Gastrocnemius medialis (tissue), 4 donors: ENCODE measurements at places on chromosomes 13 and 19. TPM values are rescaled to one million over a fixed set of nuclear protein-coding genes. Genes with fewer than 3 reads are reported as not detected.
A peak's percentile ranks its signal among the peaks of the same experiment; 100 is the strongest.

The CBY2 gene
- total RNA-seq = not detected

The ZNF578 gene
- total RNA-seq = not detected

The OR7A5 gene
- not detected for total RNA-seq

The ZNF780A gene
- 1.0 TPM for total RNA-seq

The CAMSAP3 gene
- total RNA-seq = 0.15 TPM

The B3GNT8 gene
- total RNA-seq = 0.33 TPM

The POGLUT2 gene
- total RNA-seq = 0.82 TPM

DNA sequence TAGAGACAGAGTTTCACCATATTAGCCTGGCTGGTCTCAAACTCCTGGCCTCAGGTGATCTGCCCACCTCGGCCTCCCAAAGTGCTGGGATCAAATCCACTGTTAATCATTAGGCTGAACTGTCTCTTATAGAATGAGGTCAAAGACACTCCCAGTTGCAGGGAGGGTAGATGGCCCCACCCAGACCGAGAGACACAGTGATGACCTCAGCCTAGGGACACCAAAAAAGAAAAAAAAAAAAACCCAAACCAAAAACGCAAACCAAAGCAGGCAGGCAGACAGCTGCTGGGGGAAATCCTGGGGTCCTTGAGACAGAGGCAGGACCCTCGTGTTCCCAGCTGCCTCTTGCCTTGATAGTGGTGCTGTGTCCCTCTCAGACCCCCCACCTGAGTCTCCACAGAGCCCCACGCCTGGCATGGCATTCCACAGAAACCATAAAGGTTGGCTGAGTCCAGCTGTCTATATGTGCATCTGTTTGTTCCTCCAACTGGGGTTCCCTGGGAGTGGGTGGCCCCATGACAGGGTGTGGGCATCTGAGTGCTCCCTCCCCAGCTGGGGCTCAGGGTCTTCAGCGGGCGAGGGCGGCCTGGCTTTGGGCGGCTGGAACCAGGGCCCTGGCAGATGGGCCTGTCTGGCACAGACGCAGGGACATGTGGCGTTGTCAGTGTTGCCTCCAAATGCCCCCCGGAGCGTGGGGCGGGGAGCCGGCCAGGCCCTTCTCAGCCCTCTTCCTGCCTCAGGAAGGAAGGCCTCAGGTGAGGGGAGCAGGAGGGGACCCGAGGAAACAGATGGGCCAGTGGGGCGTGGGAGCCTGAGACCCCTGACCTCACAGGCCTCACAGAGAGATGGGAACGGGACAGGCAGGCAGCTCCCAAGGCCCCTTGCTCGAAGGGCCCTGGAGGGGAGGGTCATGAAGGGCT, 5.2 kb downstream of the DAND5 start:
- no peaks in the 10 kb centered on the region for H3K27me3 ChIP-seq
- H3K27ac ChIP-seq = no peak overlapping the region
- H3K4me3 ChIP-seq = no peak overlapping the region
- no peaks in the 10 kb centered on the region for H3K36me3 ChIP-seq
- no peak for DNase-seq

DNA sequence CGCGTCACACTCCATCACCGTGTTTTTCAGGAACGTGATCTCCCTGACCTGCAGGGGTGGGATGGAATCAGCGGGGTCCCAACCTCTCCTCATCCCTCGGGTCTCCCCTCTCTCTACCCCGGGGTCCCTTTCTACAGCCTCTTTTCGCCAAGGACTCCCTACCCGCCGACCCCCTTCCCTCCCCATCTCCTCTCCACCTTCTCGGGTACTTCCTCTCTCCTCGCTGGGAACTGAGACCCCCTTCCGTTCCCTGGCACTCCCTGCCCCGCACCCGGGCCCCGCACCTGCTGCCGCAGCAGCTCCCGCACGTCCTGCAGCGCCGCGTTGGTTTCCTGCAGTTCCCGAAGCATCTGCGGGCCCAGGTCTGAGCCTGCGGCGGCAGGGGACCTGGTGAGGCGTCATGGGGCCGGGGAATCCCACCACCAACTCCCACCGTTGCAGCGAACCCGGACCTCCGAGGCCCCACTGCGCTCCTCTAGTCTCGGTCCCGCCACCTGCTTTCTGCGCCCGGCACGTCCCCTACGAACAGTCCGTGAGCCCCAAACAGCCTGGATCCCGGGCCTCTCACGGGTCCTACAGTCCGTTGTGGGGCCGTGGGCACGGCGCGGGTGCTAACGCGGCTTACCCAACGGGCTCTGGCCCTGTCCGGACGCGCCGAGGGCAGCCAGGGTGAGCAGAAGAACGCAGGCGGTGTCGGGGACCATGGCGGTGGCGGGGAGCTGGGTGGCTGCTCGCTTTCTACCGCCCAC, at the start of gene COMP:
Gene COMP (minus strand): TSS at position 740 of the 749 bp plus-strand sequence. CDS start 36 bp downstream, at position 704.
- H3K4me3 ChIP-seq = peak within 1 kb of the TSS; percentile 31
- H3K27ac ChIP-seq = no peak within 1 kb of the TSS
- H3K4me1 ChIP-seq = peaks cover 10% of the 10 kb centered on the region
- no peak for DNase-seq
- H3K27me3 ChIP-seq = peaks cover 81% of the 10 kb centered on the region
- H3K36me3 ChIP-seq = no peaks in the 10 kb centered on the region

DNA sequence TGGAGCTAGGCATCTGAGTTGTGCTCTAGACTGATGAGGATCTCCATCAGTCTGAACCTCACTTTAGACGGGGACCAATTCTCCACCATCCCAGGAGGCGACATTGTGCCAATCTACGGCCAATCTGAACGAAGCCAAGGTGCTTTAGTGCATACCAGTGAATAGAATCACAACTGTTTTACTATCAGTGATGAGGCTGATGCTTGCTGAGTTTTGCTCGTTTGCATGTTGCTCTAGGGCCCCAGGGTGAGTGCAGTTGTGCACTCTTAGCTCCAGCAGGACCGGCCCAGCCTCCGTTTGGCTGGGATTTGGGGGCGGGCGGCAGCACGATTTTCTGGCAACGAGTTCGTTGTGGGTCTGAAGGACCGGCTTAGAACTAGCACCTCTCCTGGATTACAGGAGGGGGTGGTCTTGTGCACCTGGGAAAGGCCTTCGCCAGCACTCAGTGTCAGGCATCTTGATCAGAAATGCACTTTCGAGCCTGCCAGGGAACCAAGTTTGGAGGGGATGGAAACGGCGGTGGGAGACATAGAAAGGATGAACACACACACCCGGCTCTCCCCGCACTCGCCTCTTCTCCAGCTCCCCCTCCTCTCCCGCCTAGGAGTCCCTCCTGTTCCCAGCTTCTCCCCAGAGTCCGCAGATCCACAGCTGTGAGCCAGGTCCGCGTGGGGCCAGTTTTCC, 4.4 kb downstream of the GSX1 start:
- H3K4me1 ChIP-seq = peaks cover 12% of the 10 kb centered on the region
- no peak overlapping the region for H3K4me3 ChIP-seq
- H3K27ac ChIP-seq = no peak overlapping the region
- H3K27me3 ChIP-seq = peaks cover 83% of the 10 kb centered on the region

GRCh38 chr13:48682436-48682835, 28.7 kb downstream of the CYSLTR2 start:
- H3K27ac ChIP-seq = no peak overlapping the region
- no peaks in the 10 kb centered on the region for H3K27me3 ChIP-seq
- no peak for DNase-seq
- H3K4me1 ChIP-seq = no peaks in the 10 kb centered on the region
- H3K36me3 ChIP-seq = no peaks in the 10 kb centered on the region

DNA sequence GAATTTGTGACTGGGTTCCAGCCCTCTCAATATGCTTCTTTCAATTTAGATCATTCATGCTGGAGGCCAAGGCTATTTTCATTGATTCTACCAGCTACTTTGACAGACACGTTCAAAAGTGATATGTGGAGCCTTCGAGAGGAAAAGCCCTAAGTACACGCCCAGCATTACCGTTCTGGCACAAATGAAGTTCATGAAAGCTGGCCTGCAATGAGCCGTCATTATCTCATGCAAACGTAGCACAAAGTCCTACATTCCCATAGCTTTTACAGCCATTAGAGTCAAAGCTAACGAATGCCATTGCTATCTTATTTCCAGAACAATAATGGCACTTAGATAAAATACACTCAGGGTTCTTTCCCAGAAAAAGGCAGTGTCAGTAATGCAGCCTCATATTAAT, 1237.6 kb downstream of the EFNB2 start:
- H3K27me3 ChIP-seq = no peaks in the 10 kb centered on the region
- no peak overlapping the region for H3K4me3 ChIP-seq
- no peaks in the 10 kb centered on the region for H3K36me3 ChIP-seq
- H3K4me1 ChIP-seq = no peaks in the 10 kb centered on the region
- DNase-seq = no peak

DNA sequence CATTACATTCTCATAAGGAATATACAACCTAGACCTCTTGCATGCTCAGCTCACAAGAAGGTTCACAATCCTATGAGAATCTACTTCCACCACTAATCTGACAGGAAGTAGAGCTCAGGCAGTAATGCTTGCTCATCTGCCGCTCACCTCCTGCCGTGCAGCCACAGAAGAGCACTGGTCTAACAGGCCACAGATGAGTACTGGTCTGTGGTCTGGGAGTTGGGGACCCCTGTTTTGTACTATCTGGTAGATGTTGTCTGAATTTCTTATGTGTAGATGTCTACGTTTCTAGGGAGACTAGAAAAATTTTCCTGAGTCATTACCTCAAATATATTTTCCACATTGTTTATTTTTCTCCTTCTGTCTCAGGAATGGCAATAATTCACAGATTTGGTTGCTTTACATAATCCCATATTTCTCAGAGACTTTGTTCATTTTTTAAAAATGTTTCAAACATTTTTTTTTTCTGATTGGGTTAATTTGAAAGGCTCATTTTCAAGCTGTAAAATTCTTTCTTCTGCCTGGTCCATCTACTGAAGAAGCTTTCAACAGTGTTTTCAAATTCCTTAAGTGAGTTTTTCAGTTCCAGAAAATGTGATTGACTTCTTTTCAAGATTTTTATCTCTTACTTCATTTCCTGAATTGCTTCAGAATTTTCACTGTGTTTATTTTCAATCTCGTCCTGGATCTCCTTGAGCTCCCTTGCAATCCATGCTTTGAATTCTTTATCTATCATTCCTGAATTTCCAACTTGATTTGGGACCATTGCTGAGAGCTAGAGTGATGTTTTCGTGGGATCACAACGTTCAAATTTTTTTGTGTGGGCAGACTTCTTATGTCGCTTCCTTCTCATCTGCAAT, 1322.2 kb downstream of the PCDH9 start:
- no peaks in the 10 kb centered on the region for H3K4me1 ChIP-seq
- H3K27me3 ChIP-seq = no peaks in the 10 kb centered on the region
- no peak for DNase-seq
- H3K27ac ChIP-seq = no peak overlapping the region
- H3K36me3 ChIP-seq = no peaks in the 10 kb centered on the region

DNA sequence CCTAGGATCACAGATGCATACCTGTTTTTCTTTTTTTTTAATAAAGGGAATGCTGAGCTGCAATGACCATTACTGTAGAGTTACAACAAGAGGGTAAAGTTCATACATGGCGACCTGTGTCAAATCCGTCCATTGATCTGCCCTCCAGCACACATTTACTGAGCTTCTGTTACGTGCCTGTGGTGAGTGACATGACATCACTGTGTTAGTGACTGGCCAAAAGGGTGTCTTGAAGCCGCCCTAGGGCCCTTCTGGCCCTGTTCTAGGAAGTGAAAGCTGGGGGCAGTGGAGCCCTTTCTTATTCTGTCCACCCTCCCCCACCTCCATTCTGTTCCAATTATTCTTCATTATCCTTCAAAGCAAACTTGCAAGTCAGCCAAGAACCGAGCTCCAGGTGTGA, 66.3 kb downstream of the ZIC5 start:
- no peaks in the 10 kb centered on the region for H3K36me3 ChIP-seq
- no peak overlapping the region for H3K27ac ChIP-seq
- no peaks in the 10 kb centered on the region for H3K4me1 ChIP-seq
- H3K27me3 ChIP-seq = peaks cover 34% of the 10 kb centered on the region
- H3K4me3 ChIP-seq = no peak overlapping the region
- no peak for DNase-seq

- H3K27me3 ChIP-seq = no peaks in the 10 kb centered on the region
- no peaks in the 10 kb centered on the region for H3K36me3 ChIP-seq
- no peak overlapping the region for H3K4me3 ChIP-seq
Observed at GRCh38 chr19:2231621-2232221, 4.4 kb downstream of the PLEKHJ1 start.

- no peak for DNase-seq
- H3K27ac ChIP-seq = no peak overlapping the region
- no peaks in the 10 kb centered on the region for H3K36me3 ChIP-seq
Observed at GRCh38 chr19:21483589-21484170, 21.7 kb upstream of the ZNF429 start.

- H3K27me3 ChIP-seq = no peaks in the 10 kb centered on the region
- H3K4me1 ChIP-seq = no peaks in the 10 kb centered on the region
- H3K4me3 ChIP-seq = no peak overlapping the region
- no peak overlapping the region for H3K27ac ChIP-seq
- no peaks in the 10 kb centered on the region for H3K36me3 ChIP-seq
Observed at GRCh38 chr19:44925114-44925891, 10.9 kb downstream of the APOC1 start.

DNA sequence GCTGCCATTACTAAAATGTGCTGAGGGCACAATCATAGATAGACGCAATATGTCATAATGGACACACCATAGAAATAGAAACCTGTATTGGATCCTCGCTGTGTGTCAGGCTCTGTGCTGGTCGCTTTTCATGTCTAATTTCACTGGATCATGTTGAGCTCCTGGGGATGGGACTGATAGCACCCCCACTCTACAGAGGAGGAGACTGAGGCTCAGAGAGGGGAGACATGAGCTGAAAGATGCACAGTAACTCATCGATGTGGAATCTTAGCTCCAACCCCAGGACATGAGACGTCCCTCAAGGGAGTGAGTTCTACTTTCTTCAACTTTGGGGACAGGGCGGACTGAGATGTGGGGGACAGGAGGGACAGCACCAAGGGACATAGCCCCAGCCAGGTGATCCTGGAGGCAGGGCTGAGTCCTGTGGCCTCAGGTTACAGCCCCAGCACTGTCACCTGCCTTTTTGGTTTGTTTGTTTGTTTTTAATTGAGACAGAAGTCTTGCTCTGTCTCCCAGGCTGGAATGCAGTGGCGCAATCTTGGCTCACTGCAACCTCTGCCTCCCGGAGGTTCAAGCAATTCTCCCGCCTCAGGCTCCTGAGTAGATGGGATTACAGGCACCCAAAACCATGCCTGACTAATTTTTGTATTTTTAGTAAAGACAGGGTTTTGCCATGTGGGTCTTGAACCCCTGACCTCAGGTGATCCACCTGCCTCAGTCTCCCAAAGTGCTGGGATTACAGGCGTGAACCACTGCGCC, 6.6 kb upstream of the GIPC1 start:
- H3K36me3 ChIP-seq = no peaks in the 10 kb centered on the region
- H3K4me1 ChIP-seq = no peaks in the 10 kb centered on the region
- DNase-seq = no peak

GRCh38 chr13:101552286-101552685, 99.8 kb downstream of the ITGBL1 start:
- no peaks in the 10 kb centered on the region for H3K27me3 ChIP-seq
- DNase-seq = no peak
- H3K27ac ChIP-seq = no peak overlapping the region
- H3K36me3 ChIP-seq = no peaks in the 10 kb centered on the region
- H3K4me3 ChIP-seq = no peak overlapping the region

DNA sequence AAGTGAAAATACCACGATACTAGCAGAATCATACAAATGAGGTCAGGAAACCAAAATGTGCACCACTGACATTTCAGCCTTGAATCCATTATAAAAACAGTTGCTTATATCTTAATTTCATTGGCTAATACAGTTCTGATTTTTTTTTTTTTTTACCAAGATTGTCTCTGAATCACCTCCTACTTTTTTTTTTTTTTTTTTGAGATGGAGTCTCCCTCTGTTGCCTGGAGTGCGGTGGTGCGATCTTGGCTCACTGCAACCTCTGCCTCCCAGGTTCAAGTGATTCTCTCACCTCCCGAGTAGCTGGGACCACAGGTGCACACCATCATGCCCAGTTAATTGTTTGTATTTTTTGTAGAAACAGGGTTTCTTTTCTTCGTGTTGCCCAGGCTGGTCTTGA, 270.2 kb downstream of the LMO7 start:
- H3K4me3 ChIP-seq = no peak overlapping the region
- peaks cover 6% of the 10 kb centered on the region for H3K4me1 ChIP-seq
- H3K36me3 ChIP-seq = no peaks in the 10 kb centered on the region
- H3K27ac ChIP-seq = no peak overlapping the region
